IPS DF 6.9 (cell line): ENCODE measurements at places on chromosomes 1 and 21.

DNA sequence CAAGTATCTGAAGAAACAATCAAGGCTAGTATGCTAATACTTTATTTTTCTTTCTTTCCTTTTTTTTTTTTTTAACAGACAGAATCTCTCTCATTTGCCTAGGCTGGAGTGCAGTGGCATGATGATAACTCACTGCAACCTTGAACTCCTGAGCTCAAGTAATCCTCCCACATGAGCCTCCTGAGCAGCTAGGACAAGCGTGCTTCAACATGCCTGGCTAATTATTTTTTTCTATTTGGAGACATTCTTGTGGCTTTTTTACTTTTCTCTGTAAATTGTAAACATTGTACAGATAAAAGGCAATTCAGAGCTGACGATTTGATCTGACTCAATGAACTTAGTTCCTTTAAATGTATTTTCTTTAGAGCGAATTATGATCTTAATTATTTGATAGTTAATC lies 41.4 kb downstream of the CCDC18 start:
- DNase-seq, result no peak
- no peaks in the 10 kb centered on the region for H3K27me3 ChIP-seq
- H3K36me3 ChIP-seq, result no peaks in the 10 kb centered on the region; the same call in 1 of the 2 replicates
- H3K27ac ChIP-seq, result no peak overlapping the region

- no peaks in the 10 kb centered on the region for H3K27me3 ChIP-seq
- H3K27ac ChIP-seq, result no peak overlapping the region
- no peaks in the 10 kb centered on the region for H3K36me3 ChIP-seq
- DNase-seq, result peak; percentile 16
Measured at GRCh38 chr1:200699871-200700270, 30.2 kb upstream of the DDX59 start.

- H3K4me3 ChIP-seq, result no peak overlapping the region
- no peaks in the 10 kb centered on the region for H3K27me3 ChIP-seq
- no peaks in the 10 kb centered on the region for H3K4me1 ChIP-seq
- no peak for DNase-seq
- H3K27ac ChIP-seq, result no peak overlapping the region
Measured at GRCh38 chr1:183394435-183394834, 23.7 kb downstream of the NMNAT2 start.

GRCh38 chr1:176110203-176110602 lies 96.9 kb downstream of the COP1 start:
- no peak overlapping the region for H3K4me3 ChIP-seq
- no peak for DNase-seq
- H3K36me3 ChIP-seq, result no peaks in the 10 kb centered on the region
- H3K27me3 ChIP-seq, result no peaks in the 10 kb centered on the region

DNA sequence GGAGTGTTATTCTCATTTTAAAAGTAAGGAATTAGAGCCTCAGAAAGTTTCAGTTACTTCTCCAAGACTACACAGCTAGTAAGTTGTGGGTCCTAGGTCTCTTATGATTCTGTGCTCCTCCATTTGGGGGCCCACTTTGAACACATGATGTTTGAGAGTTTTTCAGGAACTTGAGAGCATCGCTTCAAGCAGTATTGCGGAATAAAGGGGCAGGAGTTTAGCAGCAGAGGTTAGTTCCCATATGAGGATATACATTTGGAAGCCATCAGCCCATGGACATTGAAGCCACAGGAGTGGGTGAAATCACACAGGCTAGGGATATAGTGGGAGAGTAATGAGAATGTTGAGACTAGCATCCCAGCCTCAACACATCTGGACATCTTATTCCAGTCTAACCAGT lies 143.2 kb downstream of the RASAL2 start:
- no peak overlapping the region for H3K27ac ChIP-seq
- no peak overlapping the region for H3K4me3 ChIP-seq
- no peak for DNase-seq
- no peaks in the 10 kb centered on the region for H3K4me1 ChIP-seq
- no peaks in the 10 kb centered on the region for H3K27me3 ChIP-seq
- H3K36me3 ChIP-seq, result no peaks in the 10 kb centered on the region

- H3K4me3 ChIP-seq, result no peak overlapping the region
- no peak for DNase-seq
- no peaks in the 10 kb centered on the region for H3K36me3 ChIP-seq
- no peaks in the 10 kb centered on the region for H3K4me1 ChIP-seq
- H3K27ac ChIP-seq, result no peak overlapping the region
- H3K27me3 ChIP-seq, result no peaks in the 10 kb centered on the region
Measured at GRCh38 chr1:75165264-75165663, 31.1 kb downstream of the LHX8 start.

GRCh38 chr1:156807627-156808026 lies 9.0 kb downstream of the SH2D2A start:
- no peaks in the 10 kb centered on the region for H3K36me3 ChIP-seq
- no peaks in the 10 kb centered on the region; the same call in 1 of the 2 replicates for H3K27me3 ChIP-seq
- H3K4me3 ChIP-seq, result no peak overlapping the region
- no peaks in the 10 kb centered on the region for H3K4me1 ChIP-seq
- DNase-seq, result no peak

DNA sequence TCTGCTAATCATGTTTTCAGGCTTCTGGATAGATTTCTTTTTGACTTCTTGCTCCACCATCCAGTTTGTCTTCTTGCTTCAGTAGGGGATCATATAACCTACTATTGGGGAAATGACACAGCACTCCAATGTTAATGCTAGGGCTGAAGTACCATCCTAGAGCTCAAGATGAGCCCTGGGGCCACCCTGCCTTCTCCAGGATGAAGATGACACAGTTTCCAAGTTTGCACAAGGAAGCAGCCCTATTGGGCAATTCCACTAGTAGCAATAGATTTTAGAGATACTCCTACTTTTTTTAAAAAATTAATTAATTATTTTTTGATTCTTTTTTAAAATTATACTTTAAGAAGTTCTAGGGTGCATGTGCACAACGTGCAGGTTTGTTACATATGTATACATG lies 11.3 kb upstream of the KLF18 start:
- H3K4me3 ChIP-seq, result no peak overlapping the region
- no peak for DNase-seq

DNA sequence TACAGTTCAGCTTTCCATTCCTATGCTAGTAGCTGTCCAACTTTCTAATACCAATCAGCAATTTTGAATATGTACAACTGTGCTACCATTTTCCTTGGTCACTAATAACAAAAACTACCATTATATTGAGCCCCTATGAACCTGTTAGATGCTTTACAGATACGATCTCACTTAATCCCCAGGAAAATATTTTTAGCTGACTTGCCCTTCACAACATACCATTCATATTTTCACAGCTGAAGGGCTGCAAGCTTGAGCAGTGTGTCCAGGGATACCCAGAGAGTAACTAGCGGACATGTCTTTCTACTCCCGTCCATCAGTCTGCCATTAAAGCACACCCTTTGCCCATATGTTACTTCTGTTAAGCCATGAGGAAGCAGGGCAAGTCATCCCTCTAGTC lies 140.5 kb downstream of the SPATA46 start:
- no peak overlapping the region for H3K4me3 ChIP-seq
- no peak overlapping the region for H3K27ac ChIP-seq
- no peak for DNase-seq
- H3K4me1 ChIP-seq, result peaks cover 3% of the 10 kb centered on the region; the same call in 1 of the 2 replicates

DNA sequence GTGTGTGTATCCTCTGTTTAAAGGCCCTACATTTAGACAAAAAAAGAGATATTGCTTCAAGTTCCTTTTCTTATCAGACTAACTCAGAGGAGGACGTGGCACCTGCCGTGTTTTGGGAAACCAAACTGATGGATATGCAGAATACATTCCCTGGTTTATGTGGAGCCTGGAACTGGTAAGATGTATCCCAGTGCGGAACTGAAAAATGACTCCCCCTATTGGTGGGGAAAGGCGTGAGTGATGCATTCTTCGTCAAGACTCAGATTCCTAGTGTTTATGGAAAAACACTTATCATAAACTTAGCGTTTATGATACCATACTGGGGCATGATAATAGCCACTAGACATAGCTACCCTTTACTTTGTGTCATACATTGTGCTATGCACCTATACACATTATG lies 154.2 kb downstream of the ZNF326 start:
- H3K27me3 ChIP-seq, result no peaks in the 10 kb centered on the region
- H3K36me3 ChIP-seq, result no peaks in the 10 kb centered on the region
- DNase-seq, result peak; percentile 16
- H3K4me3 ChIP-seq, result no peak overlapping the region

DNA sequence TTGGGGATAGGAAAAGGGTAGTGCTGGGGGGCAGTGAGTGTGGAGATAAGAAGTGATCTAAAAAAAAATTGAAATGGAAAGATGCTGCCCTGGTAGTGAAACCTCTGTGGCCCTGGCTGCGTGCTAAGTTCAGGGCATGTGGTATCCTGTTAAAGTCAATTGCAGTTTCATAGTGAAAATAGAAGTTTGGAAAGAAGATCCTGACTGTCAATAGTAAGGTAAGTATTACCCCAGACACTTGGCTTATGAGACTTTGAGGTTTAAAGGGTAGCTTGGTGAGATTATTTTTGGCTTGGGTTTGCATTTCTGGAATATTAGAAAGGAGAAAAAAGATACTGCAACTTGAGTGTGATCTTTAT lies 6.8 kb downstream of the ARID1A start:
- no peaks in the 10 kb centered on the region for H3K27me3 ChIP-seq
- no peak overlapping the region for H3K4me3 ChIP-seq
- H3K4me1 ChIP-seq, result peaks cover 6% of the 10 kb centered on the region; the same call in 1 of the 2 replicates
- no peak overlapping the region for H3K27ac ChIP-seq

DNA sequence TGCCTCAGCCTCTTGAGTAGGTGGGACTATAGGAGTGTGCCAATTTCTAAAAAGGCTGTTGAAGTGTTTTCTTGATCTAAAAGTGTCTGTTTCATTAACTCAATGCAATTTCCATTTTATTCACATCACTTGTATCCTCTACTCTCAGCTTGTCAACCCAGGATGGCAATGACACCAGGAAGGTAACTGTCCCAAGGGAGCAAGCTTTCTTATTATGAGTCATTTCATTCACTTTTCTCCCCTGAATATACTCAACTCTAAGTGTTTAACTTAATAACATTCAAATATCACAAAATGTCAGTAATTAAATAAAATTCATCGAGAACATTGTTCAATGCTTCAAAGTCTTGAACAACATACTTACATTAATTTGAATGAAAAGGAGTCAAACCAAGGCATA lies 22.9 kb upstream of the GFI1 start:
- DNase-seq, result no peak
- H3K27me3 ChIP-seq, result no peaks in the 10 kb centered on the region
- H3K4me1 ChIP-seq, result no peaks in the 10 kb centered on the region
- no peak overlapping the region for H3K27ac ChIP-seq
- no peak overlapping the region for H3K4me3 ChIP-seq

DNA sequence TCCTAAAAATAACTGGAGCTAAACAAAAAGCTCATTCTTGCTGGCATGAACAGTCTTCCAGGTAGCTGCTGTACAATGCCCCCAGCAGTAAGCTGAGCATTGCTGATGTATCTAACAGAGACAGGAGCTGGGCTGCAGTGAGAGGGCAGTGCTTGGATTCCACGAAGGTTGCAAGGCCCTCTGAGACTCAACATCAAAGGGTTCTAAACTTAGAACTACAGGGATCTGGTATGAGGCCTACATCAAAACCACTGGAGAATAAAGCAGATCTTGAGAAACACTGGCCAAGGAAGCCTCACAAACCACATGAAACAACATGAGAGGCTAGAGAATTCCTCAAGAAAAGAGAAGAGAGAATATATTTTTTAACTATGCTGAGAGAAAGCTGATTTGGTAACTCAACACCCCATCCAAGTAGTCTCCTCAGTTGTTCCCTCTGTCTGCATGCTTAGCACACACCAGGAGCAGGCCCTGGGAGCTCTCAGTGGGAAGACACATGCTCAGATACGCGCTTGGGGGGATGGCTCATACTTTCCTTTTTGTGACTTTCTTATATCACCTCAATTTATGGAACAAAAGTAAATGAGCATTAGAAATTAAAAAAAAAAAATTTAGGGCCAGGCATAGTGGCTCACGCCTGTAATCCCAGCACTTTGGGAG lies 27.7 kb downstream of the DSTYK start:
- H3K4me3 ChIP-seq, result no peak overlapping the region
- no peaks in the 10 kb centered on the region for H3K27me3 ChIP-seq
- H3K4me1 ChIP-seq, result peaks cover 4% of the 10 kb centered on the region
- H3K36me3 ChIP-seq, result no peaks in the 10 kb centered on the region
- no peak overlapping the region for H3K27ac ChIP-seq
- DNase-seq, result no peak

- H3K4me3 ChIP-seq, result no peak overlapping the region
- no peaks in the 10 kb centered on the region for H3K36me3 ChIP-seq
- H3K27me3 ChIP-seq, result no peaks in the 10 kb centered on the region; the same call in 1 of the 2 replicates
- 0 out of 2 replicates have a peak, but pooled peaks cover 2% of the 10 kb centered on the region for H3K4me1 ChIP-seq
- DNase-seq, result no peak
Measured at GRCh38 chr21:38965910-38966504, 160.3 kb downstream of the ETS2 start.

- no peak overlapping the region for H3K4me3 ChIP-seq
- H3K27ac ChIP-seq, result no peak overlapping the region
- DNase-seq, result no peak
- H3K27me3 ChIP-seq, result no peaks in the 10 kb centered on the region
Measured at GRCh38 chr1:246703581-246703980, 20.6 kb upstream of the SCCPDH start.

- H3K4me3 ChIP-seq, result no peak overlapping the region
- peaks cover 5% of the 10 kb centered on the region; the same call in 1 of the 2 replicates for H3K4me1 ChIP-seq
- no peak overlapping the region for H3K27ac ChIP-seq
- H3K36me3 ChIP-seq, result no peaks in the 10 kb centered on the region; the same call in 1 of the 2 replicates
- no peak for DNase-seq
Measured at GRCh38 chr1:51957618-51958017, 32.9 kb downstream of the RAB3B start.

GRCh38 chr1:52423771-52424170 lies 19.4 kb downstream of the PRPF38A start:
- H3K36me3 ChIP-seq, result peaks cover 2% of the 10 kb centered on the region; the same call in 1 of the 2 replicates
- H3K27me3 ChIP-seq, result no peaks in the 10 kb centered on the region
- DNase-seq, result no peak
- no peak overlapping the region for H3K27ac ChIP-seq
- H3K4me1 ChIP-seq, result no peaks in the 10 kb centered on the region; the same call in 1 of the 2 replicates
- no peak overlapping the region for H3K4me3 ChIP-seq

- no peaks in the 10 kb centered on the region for H3K27me3 ChIP-seq
- H3K4me1 ChIP-seq, result 0 out of 2 replicates have a peak, but pooled peaks cover 1% of the 10 kb centered on the region
- no peak for DNase-seq
- no peak overlapping the region for H3K4me3 ChIP-seq
- no peak overlapping the region for H3K27ac ChIP-seq
Measured at GRCh38 chr1:184141361-184141880, 89.9 kb downstream of the TSEN15 start.

DNA sequence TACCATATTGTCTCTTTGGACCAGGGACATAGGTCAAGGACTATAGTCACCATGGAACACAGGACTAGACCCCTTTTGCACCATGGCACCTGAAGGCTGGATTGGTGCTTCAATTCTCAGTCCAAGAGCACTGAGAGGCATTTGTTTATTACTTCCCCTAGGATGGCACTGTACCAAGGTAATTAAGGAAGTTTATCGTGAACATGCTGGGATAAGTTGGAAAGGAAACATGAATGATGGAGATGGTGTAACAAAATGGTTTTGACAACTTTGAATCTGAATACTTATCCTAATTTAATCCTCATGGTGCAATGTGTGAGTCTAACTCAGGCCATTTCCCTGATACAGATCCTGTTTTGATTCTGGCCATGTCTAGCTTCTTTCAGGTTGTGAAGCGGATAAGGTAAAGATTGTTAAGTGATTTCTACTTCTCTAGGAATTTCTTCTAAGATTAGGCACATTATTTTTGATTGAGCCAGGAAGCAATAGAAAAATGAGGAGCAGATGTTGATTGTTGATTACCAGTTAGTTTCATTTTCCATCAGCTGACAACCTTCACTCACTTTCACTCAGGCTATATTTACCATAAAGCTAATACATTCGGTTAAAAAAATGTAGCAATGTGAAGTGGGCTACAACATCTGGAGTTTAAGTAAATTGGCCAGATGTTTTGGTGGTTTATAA lies 37.3 kb upstream of the SIPA1L2 start:
- no peaks in the 10 kb centered on the region for H3K27me3 ChIP-seq
- no peak overlapping the region for H3K27ac ChIP-seq
- DNase-seq, result no peak
- H3K36me3 ChIP-seq, result no peaks in the 10 kb centered on the region
- H3K4me3 ChIP-seq, result no peak overlapping the region
